Fibroblast of mammary gland (primary cell): ENCODE measurements at places on chromosomes 11 and 22.

DNA sequence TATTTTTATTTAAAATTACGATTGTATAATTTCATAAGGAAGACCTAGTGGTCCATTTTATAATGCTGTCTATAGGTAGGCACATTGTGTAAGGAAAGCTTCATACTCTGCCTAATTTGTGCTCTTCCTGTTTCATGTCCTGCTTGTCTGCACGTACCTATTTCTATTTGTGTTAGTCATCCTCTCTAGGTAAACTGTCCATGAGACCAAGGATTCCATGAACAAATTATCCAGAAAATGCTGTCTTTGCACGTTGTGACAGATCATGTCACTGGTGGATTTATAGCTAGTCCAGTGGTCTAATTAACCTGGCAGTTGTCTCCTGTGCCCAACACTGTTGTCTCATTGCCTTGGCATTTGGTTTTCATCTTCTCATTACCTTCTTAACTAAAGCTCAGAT, 44.7 kb downstream of the DNAJC24 start:
- no peak for DNase-seq

- DNase-seq: no peak
These were observed 12.4 kb upstream of the NAP1L4 start for GRCh38 chr11:3004481-3004880.

DNA sequence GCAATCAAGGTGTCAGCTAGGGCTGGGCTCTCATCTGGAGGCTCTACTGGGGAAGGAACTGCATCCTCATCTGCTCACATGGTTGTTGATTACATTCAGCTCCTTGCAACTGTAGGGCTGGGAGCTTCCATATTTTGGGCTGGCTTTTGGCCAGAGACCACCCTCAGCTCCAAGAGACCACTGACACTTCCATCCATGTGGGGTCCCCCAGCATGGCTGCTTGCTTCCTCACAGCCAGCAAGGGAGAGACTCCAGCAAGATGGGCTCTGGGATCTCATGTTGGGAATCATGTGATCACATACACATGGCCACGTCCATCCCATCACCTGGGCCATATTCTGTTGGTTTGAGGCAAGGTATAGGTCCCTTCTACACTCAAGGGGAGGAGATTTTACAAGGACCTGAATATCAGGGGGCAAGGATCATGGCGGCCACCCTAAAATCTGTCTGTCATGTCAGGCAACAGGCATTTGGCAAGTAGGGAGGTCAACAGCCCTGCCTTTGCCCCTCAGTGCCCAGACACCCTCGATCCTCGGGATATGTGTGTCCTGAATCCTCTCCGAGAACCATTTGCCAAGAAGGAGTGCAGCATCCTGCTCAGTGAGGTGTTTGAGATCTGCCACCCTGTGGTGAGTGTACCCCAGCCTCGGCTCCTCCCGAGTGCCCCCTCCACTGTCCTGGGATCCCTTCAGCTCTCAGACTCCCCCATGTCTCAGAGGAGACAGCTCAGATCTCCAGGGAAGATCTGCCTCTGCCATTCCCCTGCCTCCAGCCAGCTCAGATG, 48.7 kb downstream of the OTOG start:
- DNase-seq: no peak

DNA sequence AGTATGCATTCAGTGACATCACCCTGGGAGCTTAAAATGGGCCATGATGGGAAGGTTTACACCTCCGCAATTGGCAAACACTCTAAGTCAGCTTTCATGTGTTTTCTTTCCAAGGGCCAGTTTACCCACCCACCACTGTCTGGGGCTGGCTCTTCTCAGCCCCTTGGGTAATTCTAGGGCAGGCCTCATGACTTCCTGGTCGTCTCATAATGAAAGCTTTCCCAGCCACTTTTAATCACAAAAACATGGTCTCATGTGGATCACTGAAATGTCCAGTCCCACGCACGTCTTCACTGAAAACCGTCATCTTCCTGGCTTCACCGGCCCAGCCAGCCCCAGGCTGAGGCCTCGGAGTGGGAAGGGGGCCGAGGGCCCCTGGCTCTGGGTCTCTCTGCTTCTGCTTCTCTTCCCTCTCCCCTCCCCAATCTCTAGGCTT, 58.5 kb upstream of the ANO1 start:
- DNase-seq: peak; percentile 69

DNA sequence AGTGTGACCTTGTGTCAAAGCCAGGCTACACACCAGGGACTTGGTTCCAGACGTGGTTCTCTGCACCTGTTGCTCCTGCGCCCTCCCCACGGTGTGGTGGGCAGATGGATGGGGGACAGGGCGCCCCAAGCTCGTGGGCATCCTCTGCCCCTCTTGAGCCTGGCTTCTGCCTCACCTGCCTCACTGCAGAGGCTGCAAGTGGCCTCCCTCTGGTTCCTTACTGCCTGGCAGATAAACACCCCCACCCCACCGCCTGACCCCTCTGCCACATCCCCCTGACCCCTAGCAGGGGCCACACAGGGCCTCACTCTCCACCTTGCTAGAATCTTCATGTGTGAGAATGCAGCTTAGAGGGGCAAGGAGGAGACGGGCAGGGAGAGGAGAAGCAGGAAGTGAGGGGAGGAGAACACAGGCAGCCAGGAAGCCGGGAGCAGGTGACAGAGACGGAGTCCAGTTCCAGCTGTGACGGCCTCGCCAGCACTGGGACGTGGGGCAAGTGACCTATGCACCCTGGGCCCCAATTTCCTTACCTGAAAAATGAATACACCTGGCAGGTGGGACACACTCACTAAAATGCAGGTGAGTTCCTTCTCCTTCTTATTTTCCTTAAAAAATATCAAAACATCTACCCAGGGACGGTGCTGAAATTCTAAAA, 178.3 kb downstream of the EFCAB6 start:
- DNase-seq: no peak

DNA sequence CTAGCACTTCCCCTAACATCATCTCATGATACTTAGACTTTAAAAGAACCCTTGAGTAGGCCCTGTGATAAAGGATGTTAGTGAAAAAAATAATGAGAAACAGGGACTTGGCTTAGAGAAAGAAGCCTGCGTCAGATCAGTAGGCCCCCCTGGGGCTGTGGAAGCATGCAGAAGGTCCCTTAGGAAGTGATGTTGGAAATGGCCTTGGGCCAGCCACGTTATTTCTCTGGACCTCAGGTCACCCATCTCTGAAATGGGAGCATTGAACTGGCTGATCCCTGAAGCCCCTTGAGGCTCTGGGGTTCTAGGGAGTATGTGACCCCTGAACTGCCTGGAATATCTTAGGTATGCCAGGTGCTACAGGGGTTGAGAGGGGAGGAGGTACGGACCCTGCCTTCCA, 40.2 kb downstream of the MCM5 start:
- DNase-seq: peak; percentile 41

GRCh38 chr11:108498046-108498815, at the start of gene POGLUT3:
Gene POGLUT3, minus strand, starts transcription at chr11:108498384. Its CDS starts 18 bp downstream, at chr11:108498366.
- peak; percentile 37 for DNase-seq

- DNase-seq: no peak
These were observed 99.0 kb downstream of the AMOTL1 start for GRCh38 chr11:94866936-94867795.

GRCh38 chr22:24503137-24503842, 8.2 kb downstream of the UPB1 start:
- peak; percentile 65 for DNase-seq

GRCh38 chr11:134275534-134276395, at the start of gene GLB1L3:
Gene GLB1L3, plus strand, starts transcription at chr11:134276379. Its CDS starts 362 bp downstream, at chr11:134276741.
- no peak for DNase-seq

DNA sequence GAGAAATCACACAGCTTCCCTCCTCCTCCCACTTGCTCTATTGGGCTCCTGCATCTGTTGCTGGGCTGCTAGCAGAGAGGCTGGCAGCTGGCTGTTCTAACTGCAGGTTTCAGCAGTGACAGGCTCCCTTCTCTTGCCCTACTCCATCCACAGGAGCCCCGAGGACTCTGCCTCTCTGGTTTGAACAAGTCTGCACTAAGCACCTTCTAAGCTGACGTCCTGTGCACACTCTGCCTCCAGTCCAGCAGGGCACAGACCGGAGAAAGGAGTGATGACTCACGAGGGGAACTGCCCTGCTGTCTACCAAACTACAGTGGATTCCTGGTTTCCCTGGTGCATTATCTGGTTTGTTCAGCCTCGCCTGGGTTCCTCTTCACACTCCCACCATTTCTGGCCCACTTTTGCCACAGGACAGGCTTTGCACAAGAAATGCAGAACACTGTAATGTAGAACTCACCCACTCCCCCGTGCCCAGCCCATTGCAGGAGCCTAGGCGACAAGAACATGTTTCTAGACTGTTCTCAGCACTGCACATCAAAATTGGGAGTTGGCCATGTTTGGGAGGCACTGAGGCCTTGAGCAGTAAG, 26.0 kb downstream of the IL10RA start:
- peak; percentile 2 for DNase-seq

GRCh38 chr22:36828815-36829214, 12.0 kb upstream of the PVALB start:
- no peak for DNase-seq
